ENCODE measurements at places on chromosomes 6 and 20.

DNA sequence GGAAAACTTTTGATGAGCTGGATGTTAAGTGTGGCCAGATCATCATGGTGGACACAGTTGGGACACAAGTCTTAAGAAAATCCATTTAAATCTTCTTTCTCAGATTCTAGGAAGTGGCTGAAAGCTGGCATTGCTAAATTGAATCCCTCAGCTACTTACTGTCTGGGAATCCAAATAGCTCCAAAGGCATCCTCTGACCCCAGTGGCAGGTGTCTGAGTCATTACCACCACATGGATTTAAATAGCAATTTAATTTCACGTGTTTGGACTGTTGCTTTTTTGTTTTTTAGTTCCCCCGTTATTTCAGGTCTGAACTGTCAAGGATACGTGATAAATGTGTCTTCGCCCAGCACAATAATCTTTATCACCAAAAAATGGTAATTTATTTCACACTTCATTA is 33.2 kb upstream of the HDGFL1 start:
- H3K36me3 ChIP-seq: no peaks in the 10 kb centered on the region
- no peaks in the 10 kb centered on the region for H3K27me3 ChIP-seq
- no peaks in the 10 kb centered on the region for H3K4me1 ChIP-seq
- H3K4me3 ChIP-seq: no peak overlapping the region
- DNase-seq: no peak

DNA sequence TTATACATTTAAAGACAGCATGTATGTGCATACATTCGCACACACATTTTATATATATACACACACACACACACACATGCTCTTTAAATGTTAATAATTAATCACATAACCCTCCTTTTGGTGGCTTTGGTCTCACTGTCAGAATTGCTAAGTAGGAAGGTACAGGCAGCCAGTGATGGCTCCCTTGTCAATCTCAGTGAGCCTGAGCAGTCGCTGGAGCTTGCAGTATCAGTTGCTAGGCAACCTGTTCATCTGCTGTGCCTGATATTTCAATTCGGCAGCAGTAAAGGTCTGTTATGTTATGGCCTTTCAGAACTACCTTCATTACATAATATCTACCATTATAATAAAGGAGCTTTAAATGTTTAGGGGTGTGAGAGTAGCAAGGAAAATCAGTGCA is 374.3 kb downstream of the LMBRD1 start:
- no peaks in the 10 kb centered on the region for H3K36me3 ChIP-seq
- H3K27me3 ChIP-seq: no peaks in the 10 kb centered on the region
- no peak for DNase-seq
- H3K4me1 ChIP-seq: no peaks in the 10 kb centered on the region
- no peak overlapping the region for H3K27ac ChIP-seq

DNA sequence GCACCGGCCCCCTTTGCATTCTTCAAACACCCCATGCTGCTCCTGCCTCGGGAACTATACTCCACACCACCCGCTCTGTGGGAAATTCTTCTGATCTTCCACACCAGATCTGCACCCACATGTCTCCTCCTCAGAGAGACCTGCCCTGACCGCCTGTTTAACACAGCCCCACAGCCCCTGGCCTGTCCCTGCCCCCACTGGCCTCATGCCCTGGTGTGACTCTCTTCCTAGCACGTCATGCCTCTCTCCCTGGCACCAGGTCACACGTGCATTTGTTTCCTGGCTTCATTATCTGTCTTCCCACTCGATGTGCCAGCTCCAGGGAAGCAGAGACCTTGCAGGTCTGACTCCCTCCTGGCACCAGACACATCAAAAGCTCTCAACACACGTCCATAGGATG is 79.6 kb downstream of the ANKRD60 start:
- H3K27me3 ChIP-seq: peaks cover 60% of the 10 kb centered on the region
- H3K4me3 ChIP-seq: no peak overlapping the region
- no peak for DNase-seq
- H3K4me1 ChIP-seq: no peaks in the 10 kb centered on the region
- H3K27ac ChIP-seq: no peak overlapping the region
- no peaks in the 10 kb centered on the region for H3K36me3 ChIP-seq

DNA sequence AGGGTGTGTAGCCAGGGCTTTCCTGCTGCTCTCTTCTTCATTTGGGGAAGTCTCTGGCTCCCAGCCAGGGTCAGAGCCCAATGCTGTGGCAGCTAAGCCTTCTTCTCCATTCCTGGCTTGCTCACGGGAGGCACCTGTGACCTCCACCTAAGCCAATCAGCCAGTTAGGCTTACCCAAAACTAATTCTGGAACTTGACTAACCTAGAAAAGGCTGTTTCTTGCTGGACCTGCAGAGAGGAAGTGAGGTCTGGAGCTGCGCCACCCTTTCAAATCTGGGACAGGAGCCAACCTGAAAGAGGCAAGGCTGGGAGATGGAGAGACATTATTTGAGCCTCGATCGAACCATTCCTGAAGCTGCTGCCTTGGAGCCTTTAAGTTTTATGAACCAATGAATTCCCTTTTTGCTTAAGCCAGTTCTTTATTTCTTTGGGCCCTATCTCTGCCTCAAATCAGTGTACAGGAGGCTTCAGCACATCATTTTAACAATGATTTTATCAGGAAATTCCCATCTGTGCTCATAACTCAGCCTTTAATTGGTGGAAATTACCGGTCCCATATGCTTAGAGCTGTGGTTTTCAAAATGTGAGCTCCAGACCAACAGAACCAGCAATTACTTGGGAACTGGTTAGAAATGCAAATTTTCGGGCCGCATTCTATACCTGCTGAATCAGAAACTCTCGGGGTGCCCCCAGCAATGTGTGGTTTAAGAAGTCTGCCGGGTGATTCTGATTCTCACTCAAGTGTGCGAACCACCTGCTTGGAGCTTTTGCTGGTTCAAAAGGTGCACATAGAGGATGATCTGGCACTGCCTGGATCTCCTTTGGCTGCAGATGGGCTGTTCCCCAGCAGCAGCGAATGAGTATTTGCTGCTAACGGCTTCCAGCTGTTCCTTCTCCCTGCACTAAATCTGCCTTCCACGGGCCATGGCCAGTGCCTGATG is 97.4 kb upstream of the RNF24 start:
- no peak for DNase-seq
- H3K27ac ChIP-seq: no peak overlapping the region
- peaks cover 7% of the 10 kb centered on the region for H3K27me3 ChIP-seq
- H3K4me3 ChIP-seq: no peak overlapping the region
- no peaks in the 10 kb centered on the region for H3K36me3 ChIP-seq

DNA sequence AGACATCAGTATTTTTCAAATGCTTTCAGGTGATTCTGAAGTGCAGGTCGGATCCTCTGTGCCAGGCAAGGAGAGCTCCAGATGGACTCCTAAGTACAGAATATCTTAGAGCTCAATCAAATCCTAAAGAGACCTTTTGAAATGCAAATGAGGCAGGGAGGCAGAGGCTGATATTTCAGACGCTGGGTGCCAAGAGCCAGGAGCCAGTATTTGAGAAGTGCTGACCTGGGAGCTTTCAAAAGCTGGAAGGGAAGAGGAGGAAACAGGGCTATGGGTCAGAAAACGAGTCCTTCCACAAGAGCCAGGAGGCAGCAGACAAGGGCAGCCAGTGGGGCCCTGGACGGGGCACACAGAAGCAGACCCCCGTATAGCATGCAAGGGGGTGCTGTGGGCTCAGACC is 46.1 kb upstream of the DSN1 start:
- H3K4me1 ChIP-seq: no peaks in the 10 kb centered on the region
- H3K27ac ChIP-seq: no peak overlapping the region
- no peaks in the 10 kb centered on the region for H3K27me3 ChIP-seq
- H3K36me3 ChIP-seq: no peaks in the 10 kb centered on the region

GRCh38 chr6:69064226-69064625 is 429.1 kb downstream of the ADGRB3 start:
- no peaks in the 10 kb centered on the region for H3K27me3 ChIP-seq
- no peaks in the 10 kb centered on the region for H3K36me3 ChIP-seq

GRCh38 chr6:107657755-107658461 is 166.2 kb downstream of the SCML4 start:
- no peaks in the 10 kb centered on the region for H3K36me3 ChIP-seq
- DNase-seq: peak; percentile 57
- peak overlapping the region; percentile 54 for H3K27ac ChIP-seq
- peaks cover 33% of the 10 kb centered on the region for H3K4me1 ChIP-seq
- H3K4me3 ChIP-seq: peak overlapping the region; percentile 53

- H3K4me1 ChIP-seq: peaks cover 33% of the 10 kb centered on the region
- no peak for DNase-seq
- peaks cover 22% of the 10 kb centered on the region for H3K27me3 ChIP-seq
- H3K36me3 ChIP-seq: no peaks in the 10 kb centered on the region
Observed at GRCh38 chr20:51613580-51613979, 71.1 kb upstream of the NFATC2 start.

GRCh38 chr6:161009991-161010390 is 18.4 kb downstream of the MAP3K4 start:
- H3K4me3 ChIP-seq: no peak overlapping the region
- no peak overlapping the region for H3K27ac ChIP-seq
- peaks cover 19% of the 10 kb centered on the region for H3K36me3 ChIP-seq

DNA sequence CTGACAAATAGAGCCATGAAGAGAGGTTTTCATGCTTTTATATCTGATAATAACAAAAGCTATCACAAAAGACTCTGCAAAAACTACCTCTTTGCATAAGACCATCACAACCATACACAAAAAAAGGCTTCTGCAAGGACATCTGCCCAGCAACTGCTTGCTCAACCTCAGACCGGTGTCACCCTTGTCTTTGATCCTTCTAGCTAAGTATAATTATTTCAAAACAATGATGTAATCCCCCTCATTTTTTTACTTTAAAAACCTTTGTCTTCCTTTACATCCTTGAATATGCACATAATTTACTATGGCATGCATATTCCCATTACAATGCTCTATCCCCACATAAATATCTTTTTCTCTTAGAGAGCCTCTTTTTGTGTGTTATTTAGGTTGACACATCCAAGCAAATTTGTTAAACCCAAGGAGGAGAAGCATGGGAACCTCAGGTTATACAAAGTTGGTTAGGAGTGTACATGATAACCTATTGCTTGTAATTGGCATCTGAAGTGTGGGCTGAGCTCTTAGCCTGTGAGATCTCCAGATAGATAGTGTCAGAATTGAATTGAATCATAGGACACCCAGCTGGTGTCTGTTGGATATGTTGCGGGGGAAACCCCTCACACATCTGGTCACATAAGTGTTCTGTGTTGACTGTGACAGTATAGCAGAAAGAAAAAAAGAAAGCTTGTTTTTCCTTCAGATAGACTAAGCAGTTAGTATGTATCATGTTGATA is 20.7 kb upstream of the CGA start:
- no peaks in the 10 kb centered on the region for H3K36me3 ChIP-seq
- no peak for DNase-seq
- no peak overlapping the region for H3K4me3 ChIP-seq
- peaks cover 20% of the 10 kb centered on the region for H3K27me3 ChIP-seq
- H3K4me1 ChIP-seq: peaks cover 9% of the 10 kb centered on the region
- H3K27ac ChIP-seq: no peak overlapping the region

GRCh38 chr6:137706083-137706750 is 160.8 kb upstream of the TNFAIP3 start:
- no peaks in the 10 kb centered on the region for H3K36me3 ChIP-seq
- H3K4me1 ChIP-seq: peaks cover 80% of the 10 kb centered on the region
- no peaks in the 10 kb centered on the region for H3K27me3 ChIP-seq
- peak overlapping the region; percentile 90 for H3K27ac ChIP-seq

- H3K27ac ChIP-seq: no peak overlapping the region
- H3K27me3 ChIP-seq: no peaks in the 10 kb centered on the region
- peaks cover 19% of the 10 kb centered on the region for H3K4me1 ChIP-seq
- H3K36me3 ChIP-seq: peaks cover 17% of the 10 kb centered on the region
- H3K4me3 ChIP-seq: peak overlapping the region; percentile 59
Observed at GRCh38 chr20:63740627-63741353, 1.2 kb downstream of the SLC2A4RG start.

DNA sequence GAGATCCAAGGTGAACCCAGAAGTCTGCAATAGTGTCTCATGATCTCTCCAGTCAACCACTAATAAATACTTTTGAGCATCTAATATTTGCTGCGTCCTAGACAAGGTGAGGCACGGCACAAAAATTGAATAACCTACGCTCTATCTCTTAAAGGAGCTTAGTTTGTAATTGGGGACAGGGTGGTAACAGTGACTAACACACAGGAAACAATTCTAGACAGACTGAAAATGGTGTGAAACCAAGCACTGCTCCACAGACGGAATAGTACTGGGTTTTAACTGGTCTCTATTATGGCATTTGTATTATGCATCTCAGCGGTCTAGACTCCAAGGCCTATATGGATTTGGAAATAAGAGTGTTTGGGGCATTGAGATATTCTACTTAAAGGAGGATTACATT is 120.1 kb downstream of the CLIC5 start:
- no peak for DNase-seq
- no peaks in the 10 kb centered on the region for H3K36me3 ChIP-seq
- peaks cover 23% of the 10 kb centered on the region for H3K4me1 ChIP-seq
- no peak overlapping the region for H3K27ac ChIP-seq
- H3K27me3 ChIP-seq: no peaks in the 10 kb centered on the region
- H3K4me3 ChIP-seq: no peak overlapping the region

DNA sequence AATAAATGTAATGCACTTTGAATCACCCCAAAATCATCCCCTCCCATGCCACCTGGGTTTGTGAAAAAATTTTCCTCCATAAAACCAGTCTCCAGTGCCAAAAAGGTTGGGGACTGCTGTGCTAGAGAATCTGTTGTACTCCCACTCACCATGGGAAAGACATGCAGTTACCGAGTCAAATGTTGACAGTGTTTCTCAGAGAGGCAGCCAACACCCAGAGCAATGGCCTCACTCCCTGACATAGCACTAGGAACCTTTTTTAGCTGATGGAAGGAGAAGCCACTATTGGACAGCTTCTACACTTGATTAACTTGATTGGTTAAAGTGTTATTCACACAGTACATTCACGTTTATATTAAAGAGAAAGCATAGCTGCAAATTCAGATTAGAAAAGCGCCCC is 59.8 kb upstream of the MANEA start:
- no peak for DNase-seq
- peaks cover 5% of the 10 kb centered on the region for H3K27me3 ChIP-seq
- H3K27ac ChIP-seq: no peak overlapping the region
- no peaks in the 10 kb centered on the region for H3K36me3 ChIP-seq

GRCh38 chr6:43766964-43767461 is 3.0 kb upstream of the VEGFA start:
- H3K27me3 ChIP-seq: peaks cover 4% of the 10 kb centered on the region
- H3K27ac ChIP-seq: no peak overlapping the region
- H3K4me3 ChIP-seq: no peak overlapping the region
- peaks cover 18% of the 10 kb centered on the region for H3K4me1 ChIP-seq

- no peak for DNase-seq
- H3K27ac ChIP-seq: no peak overlapping the region
- no peaks in the 10 kb centered on the region for H3K36me3 ChIP-seq
- peaks cover 21% of the 10 kb centered on the region for H3K27me3 ChIP-seq
- no peak overlapping the region for H3K4me3 ChIP-seq
Observed at GRCh38 chr6:112176175-112176574, 78.2 kb downstream of the LAMA4 start.

- DNase-seq: no peak
- H3K27ac ChIP-seq: peak overlapping the region; percentile 89
- H3K4me3 ChIP-seq: peak overlapping the region; percentile 45
- H3K27me3 ChIP-seq: no peaks in the 10 kb centered on the region
Observed at GRCh38 chr20:4961746-4962145, 39.6 kb downstream of the SLC23A2 start.

DNA sequence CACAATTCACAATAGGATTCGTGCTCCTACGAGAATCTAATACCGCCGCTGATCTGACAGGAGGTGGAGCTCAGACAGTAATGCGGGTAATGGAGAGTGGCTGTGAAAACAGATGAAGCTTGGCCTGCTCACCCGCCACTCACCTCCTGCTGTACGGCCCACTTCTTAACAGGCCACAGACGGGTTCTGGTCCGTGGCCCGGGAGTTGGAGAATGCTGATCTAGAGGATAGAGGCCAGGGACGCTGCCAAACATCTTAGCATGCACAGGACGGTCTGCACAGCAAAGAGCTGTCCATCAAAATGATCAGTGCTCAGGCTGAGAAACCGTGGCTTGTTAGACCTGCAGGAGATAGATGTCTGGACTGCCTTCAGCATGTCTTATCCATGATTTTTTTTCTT is 186.4 kb downstream of the SASH1 start:
- peaks cover 7% of the 10 kb centered on the region for H3K27me3 ChIP-seq
- H3K4me3 ChIP-seq: no peak overlapping the region
- H3K4me1 ChIP-seq: peaks cover 17% of the 10 kb centered on the region
- DNase-seq: no peak
- H3K27ac ChIP-seq: no peak overlapping the region
